ENCODE measurements at places on chromosomes 7 and 10.

DNA sequence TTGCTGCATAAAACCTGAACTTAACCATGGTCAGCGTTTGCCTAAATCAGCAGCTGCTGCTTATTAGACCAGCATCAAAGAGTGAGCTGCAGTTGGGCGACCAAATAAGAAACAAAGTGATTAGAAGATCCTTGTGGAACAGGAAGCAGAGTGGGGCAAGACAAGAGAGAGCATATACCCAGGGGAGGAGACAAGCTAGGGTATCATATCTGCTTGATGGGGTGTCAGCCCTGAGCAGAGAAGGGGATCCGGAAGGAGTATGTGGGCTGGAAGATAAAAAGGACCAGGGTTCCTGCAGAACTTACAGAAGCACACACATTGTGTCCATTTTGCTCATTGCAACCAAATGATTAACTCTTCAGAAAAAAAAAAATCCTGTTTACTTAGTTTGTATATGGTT is 213.6 kb downstream of the CELF2 start:
- no peak for DNase-seq

DNA sequence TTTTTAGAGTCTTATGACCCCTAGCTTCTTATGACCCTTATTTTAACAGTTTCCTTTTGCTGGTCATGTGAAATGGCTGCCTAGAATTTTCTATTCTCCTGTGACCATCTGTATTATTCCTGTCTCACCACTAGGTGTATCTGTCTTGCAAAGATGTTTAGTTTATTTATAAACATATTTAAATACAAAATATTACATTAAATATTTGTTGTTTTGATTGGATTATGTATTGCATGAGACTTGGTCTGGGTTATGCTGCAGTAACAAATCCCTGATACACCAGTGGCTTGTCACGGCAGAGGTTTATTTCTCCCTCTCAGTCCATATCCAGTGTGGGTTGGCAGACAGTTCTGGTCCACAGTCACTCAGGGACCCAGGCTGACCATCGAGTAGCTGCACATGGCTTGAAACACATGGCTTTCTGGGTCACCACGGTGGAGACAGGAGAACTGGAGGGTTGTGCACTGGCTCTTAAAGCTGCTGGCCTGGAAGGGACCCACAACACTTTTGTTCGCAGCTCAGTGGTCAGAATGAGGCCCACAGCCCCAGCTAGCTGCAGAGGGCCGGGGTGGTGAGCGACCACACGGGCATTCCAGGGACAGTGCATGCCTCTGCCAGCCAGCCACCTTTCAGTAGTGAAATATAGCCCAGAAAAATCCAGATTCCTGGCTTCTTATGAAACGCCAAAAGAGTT is 7.4 kb downstream of the RASSF4 start:
- peak; percentile 23 for DNase-seq

DNA sequence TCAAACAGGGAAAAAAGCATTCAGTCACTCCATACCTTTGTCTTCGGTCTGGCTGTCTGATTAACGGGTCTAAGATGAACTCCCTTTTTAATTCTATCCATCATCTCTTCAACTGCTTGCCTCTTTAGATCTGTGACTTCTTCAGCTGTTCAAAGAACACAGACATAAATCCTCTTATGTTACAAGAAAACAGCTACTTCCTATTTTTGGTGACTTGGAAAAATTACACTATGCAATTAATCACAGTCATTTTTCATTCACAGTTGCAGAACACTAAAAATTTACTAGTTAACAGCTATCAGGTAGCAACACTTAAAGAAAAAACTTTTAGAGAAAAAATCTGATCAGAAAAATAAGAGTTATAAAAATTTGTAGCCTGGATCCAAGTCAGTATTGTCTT is 66.0 kb downstream of the ENO4 start:
- DNase-seq = no peak

- peak; percentile 49 for DNase-seq
Measured at GRCh38 chr7:40493609-40494051, 358.8 kb downstream of the SUGCT start.

DNA sequence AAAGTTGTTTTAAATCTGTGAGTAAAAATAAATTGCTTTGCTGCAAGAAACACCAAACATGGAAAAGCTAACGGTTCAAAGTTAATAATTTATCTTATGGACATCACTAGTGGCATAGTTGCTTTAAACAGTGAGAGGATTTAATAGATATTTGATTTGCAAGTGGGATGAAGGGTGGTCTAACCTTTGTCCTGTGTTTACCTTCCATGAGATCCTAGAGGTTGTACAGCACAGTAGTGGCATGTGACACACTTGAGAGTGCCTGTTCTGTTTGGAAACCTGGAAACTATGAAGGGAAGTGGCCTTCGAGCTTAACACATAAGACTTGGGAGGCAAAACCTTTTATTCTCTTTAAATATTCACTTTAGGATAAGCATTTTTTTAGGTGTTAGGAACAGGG is 16.0 kb downstream of the EGFR start:
- DNase-seq = no peak

- peak; percentile 31 for DNase-seq
Measured at GRCh38 chr7:11009631-11010030, 36.0 kb downstream of the PHF14 start.

DNA sequence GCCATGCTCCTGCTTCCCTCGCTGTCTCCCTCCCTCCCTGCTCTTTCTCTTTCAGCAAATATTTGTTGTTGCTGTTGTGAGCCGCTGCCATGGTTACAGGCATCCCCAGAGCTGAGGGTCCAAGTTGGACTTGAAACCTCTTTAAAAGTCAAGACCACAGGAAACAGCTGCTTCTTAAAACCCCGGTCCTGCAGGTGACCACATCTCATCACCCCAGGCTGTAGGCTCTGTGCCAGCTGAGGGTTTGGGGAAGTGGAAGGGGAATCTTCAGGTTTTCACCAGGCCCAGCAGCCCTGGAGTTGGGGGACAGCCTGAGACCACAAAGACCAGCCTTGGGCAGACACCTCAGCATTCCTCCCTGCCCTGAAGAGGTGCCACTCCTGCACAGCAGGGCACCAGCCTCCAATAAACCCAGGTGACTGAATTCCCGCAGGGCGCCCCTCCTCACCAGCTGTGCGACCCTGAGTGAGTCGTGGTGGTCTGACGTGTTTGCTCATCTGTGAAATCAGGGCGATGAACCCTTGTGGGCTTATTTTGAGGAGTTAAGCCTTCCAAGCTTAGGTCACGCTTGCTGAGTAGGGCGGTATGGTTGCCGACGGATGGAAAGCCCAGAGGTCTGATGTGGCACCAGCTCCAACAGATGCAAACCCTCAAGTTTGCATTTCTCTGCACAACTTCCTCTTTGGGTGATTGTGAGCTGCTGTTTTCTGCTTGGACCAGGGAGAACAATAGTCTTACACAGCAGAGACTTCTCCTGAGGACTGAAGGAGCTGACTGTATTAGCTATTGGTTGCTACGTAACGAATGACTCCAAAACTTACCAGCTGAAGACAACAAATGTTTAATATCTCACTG is 24.8 kb downstream of the NPTX2 start:
- no peak for DNase-seq

- no peak for DNase-seq
Measured at GRCh38 chr10:112715581-112715980, 234.5 kb upstream of the TCF7L2 start.

DNA sequence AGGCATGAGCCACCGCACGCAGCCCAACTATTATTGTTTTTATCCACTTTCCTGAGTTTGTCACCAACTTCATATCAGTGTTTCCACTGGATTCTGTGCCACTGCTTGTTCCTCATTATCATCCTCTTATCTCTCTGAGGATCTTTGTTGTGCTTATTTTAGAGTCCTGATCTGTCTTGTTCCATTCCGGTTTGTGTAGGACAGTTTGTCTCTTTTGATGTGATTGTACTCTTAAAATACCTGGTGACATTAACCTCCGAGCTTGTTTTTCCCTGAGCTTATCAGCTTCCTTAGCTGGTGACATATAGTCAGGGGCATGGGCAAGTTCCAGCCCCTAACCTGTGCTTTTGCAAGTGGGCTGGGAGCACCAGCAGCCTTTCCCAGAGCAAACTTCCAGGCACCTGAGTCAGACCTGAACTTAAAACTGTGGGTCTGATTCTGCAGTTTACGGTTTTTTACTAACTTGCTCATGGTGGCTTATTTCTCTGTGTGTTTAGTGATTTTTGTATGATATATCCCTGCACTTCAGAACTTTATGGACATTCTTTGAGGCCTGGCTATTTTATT is 23.1 kb upstream of the FMC1 start:
- no peak for DNase-seq

DNA sequence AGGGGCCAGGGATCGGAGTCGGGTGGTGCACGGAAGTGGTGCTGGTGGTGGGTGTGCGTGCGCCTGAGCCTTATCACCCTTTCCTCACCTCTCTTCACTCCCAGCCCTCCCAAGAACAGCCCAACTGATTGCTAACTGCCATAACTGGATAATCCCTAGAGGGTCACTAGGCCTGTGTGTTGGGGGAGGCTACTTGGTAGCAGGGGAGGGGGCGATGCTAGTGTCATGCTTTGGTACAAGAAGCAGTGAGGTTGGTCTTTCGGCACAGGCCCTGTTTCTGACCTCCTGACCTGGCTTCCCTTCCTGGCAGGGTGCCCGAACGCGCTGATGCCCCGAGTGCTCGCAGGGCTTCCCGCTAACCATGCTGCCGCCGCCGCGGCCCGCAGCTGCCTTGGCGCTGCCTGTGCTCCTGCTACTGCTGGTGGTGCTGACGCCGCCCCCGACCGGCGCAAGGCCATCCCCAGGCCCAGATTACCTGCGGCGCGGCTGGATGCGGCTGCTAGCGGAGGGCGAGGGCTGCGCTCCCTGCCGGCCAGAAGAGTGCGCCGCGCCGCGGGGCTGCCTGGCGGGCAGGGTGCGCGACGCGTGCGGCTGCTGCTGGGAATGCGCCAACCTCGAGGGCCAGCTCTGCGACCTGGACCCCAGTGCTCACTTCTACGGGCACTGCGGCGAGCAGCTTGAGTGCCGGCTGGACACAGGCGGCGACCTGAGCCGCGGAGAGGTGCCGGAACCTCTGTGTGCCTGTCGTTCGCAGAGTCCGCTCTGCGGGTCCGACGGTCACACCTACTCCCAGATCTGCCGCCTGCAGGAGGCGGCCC is 652 bp downstream of the KAZALD1 start:
- peak; percentile 54 for DNase-seq

DNA sequence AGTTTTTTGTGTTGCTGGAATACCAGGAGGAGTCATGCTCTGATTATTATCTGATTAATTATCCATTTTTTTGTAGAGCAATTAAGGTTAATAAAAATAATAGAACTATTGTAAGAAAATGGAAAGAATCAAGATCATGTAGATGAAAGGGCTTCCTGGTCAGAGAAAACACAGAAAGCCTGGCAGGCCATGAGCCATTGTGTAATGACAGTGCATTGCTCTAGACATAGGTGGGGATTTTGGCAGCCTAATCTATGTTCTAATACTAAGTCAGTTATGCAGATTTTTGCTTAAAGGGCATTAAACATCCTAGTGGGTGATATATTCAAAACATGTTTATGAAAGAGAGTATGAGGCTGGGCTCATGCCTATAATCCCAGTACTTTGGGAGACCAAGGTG is 198.2 kb downstream of the PPP1R9A start:
- DNase-seq = no peak

GRCh38 chr7:91107460-91107859 is 156.8 kb upstream of the FZD1 start:
- DNase-seq = no peak

DNA sequence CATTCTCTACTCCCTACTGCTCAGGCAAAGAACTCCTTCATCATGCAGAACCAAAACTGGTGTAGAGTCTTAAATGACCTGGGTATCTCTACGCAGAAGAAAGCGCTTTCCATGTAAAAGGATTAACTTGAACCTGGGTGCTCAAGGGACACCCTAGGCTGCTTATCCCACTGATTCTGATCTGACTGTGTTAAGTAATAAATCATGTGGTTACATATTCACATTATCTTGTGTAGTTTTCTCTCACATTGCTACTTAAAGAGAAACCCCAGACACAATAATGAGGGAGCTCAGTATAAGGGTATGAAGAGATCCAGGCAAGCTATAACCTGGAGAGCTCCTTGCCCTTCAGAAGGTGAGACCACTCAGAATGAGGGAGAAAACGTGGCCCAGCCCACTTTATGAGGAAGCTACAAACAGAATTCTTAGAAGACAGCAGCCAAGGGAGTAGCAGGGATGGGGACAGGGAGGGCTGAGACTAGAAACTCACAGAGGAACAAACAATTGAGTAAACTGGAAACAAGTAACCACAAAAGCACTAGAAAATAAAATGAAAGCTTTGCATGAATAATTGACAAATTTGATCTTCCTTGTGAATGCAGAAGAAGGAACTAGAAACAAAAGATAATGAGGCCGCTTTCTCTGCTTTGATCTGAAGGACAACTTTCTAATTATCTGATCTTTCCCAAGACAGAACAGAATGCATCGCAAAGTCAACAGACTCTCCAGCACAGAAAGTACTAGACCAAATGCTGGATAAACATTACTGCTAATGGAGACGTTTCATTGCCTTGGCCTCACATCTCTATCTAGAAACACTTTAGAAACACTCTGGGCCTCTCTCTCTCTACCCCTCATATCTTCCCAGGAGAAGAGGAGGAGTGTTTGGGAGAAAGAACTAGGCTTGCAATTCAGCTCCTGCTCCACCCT is 76.1 kb downstream of the LRRC17 start:
- DNase-seq = no peak

Data from adipocyte (in vitro differentiated cells).